ENCODE measurements at places on chromosomes 3 and 15. TPM values are rescaled to one million over a fixed set of nuclear protein-coding genes. Genes with fewer than 3 reads are reported as not detected.

DNA sequence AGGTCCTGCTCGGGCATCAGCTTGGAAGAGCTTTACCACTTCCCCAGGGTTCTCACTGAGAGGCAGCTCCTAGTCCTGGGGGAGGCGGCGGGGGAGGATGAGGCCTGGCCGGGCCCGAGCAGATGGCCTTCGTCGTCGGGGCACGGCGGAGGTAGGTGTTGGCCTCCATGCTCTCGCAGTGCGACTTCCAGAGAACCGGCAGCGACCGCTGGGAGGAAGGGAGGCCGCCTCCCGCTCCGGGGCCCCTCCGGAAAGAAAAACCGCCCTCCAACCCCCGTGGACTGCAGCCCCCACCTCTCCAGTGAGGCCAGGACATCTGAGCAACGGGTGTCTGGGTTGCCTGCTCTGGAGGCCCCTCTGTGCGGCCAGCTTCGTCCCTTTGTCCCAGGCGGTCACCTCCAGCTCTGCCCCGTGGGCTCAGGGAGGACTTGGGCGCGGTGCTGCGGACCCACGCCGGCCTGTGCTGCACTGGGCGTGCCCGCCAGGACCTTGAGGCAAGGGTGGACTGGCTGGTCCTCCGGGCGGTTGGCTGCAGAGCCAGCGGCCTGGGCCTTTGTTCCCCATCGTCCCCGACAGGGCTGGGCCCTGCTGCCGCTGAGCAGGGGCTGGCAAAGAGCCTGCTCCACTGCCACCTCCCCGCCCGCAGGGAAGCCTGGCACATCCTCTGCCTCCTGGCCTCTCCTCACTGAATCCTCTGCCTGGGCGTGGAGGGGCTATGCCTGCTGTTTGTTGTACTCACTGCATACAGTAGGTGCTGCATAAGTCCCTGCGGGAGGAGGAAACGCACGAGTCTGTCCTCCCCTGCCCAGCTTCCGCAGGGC, 13.6 kb upstream of the GP9 start:
- peak overlapping the region; percentile 22 for H3K4me3 ChIP-seq
- no peak overlapping the region for H3K27ac ChIP-seq
- no peak for DNase-seq
- peaks cover 3% of the 10 kb centered on the region for H3K4me1 ChIP-seq

- H3K4me1 ChIP-seq: peaks cover 62% of the 10 kb centered on the region
- no peak overlapping the region for H3K4me3 ChIP-seq
Observed at GRCh38 chr15:99605490-99605931, 39.7 kb downstream of the MEF2A start.

DNA sequence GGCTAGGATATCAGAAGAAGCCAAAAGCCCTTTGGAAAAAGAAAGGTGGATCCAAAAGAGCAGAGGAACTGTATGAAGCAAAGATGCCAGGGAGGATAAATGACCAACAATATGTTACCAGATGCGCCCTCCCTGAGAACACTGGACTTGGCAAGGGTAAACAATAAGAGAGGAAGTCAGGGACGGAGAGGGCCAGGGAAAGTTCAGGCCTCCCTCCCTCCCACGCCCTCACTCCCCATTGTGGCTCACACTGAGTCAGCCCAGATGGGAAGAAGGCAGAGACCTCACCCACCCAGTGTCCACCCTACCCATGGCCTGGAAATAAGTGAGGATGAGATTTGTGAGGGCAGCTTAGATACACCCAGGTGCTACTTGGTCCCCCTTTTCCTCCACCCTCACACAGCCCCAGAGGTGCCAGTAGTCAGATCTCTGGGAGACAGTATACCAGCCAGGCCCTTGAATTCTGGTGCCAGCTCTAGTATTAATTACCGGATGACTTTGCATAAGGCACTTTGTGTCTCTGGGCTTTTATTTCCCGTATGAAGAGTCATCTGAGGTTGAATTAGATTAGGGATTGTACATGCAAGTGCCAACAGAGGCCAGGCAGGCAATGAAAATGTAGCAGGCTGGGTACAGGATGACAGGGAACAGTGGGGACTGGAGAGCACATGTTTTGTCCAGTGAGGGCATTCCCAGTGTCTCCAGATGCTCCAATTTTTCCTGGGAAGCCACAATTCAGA, 35.1 kb upstream of the FRMD4B start:
- H3K4me1 ChIP-seq: peaks cover 4% of the 10 kb centered on the region
- no peak overlapping the region for H3K27ac ChIP-seq
- no peaks in the 10 kb centered on the region for H3K27me3 ChIP-seq
- DNase-seq: no peak
- H3K36me3 ChIP-seq: no peaks in the 10 kb centered on the region

GRCh38 chr15:36579792-36580431, 486 bp downstream of the CDIN1 start:
- DNase-seq: peak; percentile 24
- peak overlapping the region; percentile 89 for H3K27ac ChIP-seq
- peaks cover 12% of the 10 kb centered on the region for H3K36me3 ChIP-seq
- H3K27me3 ChIP-seq: peaks cover 21% of the 10 kb centered on the region

C3orf80 gene
- total RNA-seq: not detected

GRCh38 chr3:17491601-17492000, 250.8 kb downstream of the TBC1D5 start:
- DNase-seq: no peak
- H3K4me3 ChIP-seq: no peak overlapping the region
- no peaks in the 10 kb centered on the region for H3K27me3 ChIP-seq
- H3K36me3 ChIP-seq: peaks cover 41% of the 10 kb centered on the region
- H3K27ac ChIP-seq: no peak overlapping the region

- no peaks in the 10 kb centered on the region for H3K36me3 ChIP-seq
- no peak overlapping the region for H3K4me3 ChIP-seq
- no peaks in the 10 kb centered on the region for H3K4me1 ChIP-seq
- H3K27ac ChIP-seq: no peak overlapping the region
- peaks cover 14% of the 10 kb centered on the region for H3K27me3 ChIP-seq
Observed at GRCh38 chr15:38389924-38390542, 63.9 kb upstream of the FAM98B start.

DNA sequence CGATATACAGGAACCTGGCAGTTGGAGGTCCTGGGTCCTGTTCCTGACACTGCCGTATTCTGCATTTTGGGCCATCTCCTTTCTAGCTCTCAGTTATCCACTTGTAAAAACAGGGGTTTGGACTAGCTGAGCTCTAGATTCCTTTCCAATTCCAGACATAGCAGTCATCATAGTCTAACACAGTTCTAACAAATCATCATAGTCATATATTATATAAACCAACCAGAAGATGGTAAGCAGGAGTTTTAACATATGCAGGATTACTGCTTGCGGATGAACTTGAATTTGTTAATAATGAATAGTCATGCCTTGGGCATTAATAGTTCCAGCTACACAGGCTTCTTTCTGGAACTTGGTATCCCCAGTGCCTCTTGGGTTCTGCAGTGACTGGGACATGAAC, 26.6 kb downstream of the MASP1 start:
- peaks cover 3% of the 10 kb centered on the region for H3K36me3 ChIP-seq
- no peaks in the 10 kb centered on the region for H3K4me1 ChIP-seq
- no peak for DNase-seq

HTR3E gene
- total RNA-seq: not detected

DNA sequence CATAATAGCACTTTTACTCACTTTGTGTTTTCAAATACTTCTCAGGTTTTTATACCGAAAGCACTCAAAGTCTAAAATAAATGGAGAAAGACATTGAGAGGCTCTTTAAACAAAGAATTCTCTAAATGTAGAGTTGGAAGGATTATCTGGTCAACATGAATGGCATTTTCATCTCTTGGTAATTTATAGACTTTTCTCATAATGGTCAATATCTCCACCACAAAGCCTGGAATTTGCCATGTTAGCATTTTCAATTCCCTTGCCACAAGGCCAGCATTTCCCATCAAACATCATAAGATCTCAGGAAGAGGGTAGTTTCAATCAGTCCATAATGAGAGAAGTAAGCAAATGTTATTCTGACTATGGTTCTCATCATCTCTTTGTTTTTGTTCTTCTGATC, 293.0 kb downstream of the CADM2 start:
- no peak overlapping the region for H3K27ac ChIP-seq
- DNase-seq: no peak
- no peak overlapping the region for H3K4me3 ChIP-seq
- no peaks in the 10 kb centered on the region for H3K36me3 ChIP-seq

- no peak overlapping the region for H3K4me3 ChIP-seq
- H3K4me1 ChIP-seq: peaks cover 30% of the 10 kb centered on the region
- peaks cover 13% of the 10 kb centered on the region for H3K36me3 ChIP-seq
- no peak overlapping the region for H3K27ac ChIP-seq
Observed at GRCh38 chr3:194476784-194477183, 10.0 kb downstream of the ATP13A3 start.

DNA sequence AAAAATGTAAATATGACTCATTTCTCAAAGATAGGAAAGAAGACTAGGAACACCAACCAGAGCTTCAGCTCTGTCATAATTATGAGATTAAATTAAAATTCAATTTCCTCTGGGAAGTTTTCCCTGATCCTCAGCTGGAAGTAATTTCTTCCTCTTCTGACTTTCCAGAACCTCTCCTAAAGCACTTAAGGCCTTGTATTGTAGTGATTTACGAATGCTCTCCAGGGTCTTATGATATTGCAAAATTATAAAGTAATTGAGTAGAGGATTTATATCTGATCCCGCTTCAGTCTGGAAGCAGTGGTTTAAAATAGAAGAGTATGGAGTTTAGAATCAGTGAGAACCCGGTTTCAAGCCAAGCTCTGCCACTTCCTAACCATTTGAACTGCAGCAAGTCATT, 279.8 kb downstream of the ZPLD1 start:
- no peak overlapping the region for H3K4me3 ChIP-seq
- no peaks in the 10 kb centered on the region for H3K36me3 ChIP-seq
- H3K27ac ChIP-seq: no peak overlapping the region
- H3K27me3 ChIP-seq: peaks cover 11% of the 10 kb centered on the region
- DNase-seq: no peak

DNA sequence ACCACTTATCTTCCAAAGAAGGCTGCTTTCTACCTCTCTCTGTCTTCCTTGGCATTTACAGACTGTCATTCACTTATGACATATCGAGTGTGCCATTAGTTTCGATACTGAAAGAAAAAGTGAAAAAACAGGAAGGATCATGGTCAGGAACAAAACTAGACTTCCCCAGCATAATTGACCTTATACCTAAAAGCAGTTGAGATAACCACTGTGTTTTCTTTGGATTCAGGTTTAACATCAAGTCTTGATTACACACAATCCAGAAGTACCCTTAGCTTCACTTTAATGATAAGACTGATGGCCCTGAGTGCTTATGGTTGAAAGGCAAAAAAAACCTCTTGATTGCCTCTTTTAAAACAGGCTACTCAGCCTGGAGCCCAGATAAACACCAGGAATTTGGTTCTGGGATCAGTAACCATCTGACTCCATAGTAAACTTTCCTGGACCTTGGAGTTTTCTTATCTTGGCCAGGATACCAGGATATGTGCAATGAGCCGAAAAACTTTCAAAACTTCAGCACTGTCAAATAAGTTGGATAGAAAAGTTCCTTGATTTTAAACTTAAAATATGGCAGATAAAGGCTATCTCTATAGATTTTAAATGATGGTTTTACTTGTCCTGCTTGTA, 5.0 kb upstream of the UACA start:
- peak overlapping the region; percentile 23 for H3K4me3 ChIP-seq
- H3K36me3 ChIP-seq: no peaks in the 10 kb centered on the region
- H3K27ac ChIP-seq: no peak overlapping the region

DNA sequence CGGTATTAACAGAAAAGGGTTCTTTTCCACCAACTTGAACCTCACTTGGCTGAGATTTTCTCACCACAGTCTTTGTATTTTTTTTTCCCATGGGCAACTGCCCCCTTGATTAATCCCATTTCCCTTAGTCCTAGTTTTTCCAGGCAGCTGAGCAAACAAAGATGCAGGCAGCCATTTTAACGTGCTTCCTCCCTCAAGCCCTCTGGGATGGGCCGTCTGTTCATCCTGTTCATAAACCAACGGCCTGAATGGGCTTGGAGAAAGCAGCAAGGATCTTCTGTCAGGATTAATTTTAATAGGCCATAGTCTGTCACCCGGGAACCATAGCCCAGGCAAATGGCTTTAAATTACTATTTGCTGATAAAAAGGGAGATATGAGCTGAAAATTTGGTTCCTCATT, 10.4 kb upstream of the POLR2M start:
- H3K4me3 ChIP-seq: no peak overlapping the region
- no peak for DNase-seq
- H3K36me3 ChIP-seq: no peaks in the 10 kb centered on the region

DNA sequence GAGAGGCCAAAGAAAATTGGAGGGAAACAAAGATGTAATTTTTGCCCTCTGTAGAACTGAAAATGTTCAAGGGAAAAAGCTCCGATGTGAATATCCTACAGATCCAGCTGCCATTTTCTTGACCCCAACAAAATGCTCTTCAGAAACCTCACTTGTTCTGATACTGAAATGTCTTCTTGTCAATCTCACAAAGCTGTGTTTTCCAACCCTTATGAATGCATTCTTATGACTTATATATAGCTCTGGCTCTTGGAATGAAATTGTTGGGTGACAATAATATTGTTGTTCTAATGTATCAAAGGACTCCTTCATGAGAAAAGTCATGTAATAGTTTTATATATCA, 157.1 kb upstream of the TGFBR2 start:
- H3K36me3 ChIP-seq: peaks cover 6% of the 10 kb centered on the region
- H3K27me3 ChIP-seq: no peaks in the 10 kb centered on the region
- no peak overlapping the region for H3K27ac ChIP-seq
- H3K4me1 ChIP-seq: no peaks in the 10 kb centered on the region

DNA sequence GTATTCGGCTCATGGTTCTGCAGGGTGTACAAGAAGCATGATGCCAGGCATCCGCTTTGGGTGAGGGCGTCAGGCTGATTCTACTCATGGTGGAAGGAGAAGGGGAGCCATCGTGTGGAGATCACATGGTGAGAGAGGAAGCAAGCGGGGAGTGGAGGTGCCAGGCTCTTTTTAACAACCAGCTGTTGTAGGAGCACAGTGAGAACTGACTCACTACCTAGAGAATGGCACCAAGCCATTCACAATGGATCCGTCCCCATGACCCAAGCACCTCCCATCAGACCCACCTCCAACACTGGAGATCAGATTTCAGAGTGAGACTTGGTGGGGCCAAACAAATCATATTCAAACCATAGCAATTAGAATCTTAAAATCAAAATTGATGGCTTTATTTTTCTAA, 259.8 kb upstream of the CTDSPL start:
- DNase-seq: no peak
- H3K4me1 ChIP-seq: no peaks in the 10 kb centered on the region
- H3K27ac ChIP-seq: no peak overlapping the region
- H3K4me3 ChIP-seq: no peak overlapping the region
- no peaks in the 10 kb centered on the region for H3K36me3 ChIP-seq
